ENCODE measurements at places on chromosomes 7 and 10.

GRCh38 chr7:55242613-55243012 is 122.5 kb upstream of the LANCL2 start:
- no peak for DNase-seq

DNA sequence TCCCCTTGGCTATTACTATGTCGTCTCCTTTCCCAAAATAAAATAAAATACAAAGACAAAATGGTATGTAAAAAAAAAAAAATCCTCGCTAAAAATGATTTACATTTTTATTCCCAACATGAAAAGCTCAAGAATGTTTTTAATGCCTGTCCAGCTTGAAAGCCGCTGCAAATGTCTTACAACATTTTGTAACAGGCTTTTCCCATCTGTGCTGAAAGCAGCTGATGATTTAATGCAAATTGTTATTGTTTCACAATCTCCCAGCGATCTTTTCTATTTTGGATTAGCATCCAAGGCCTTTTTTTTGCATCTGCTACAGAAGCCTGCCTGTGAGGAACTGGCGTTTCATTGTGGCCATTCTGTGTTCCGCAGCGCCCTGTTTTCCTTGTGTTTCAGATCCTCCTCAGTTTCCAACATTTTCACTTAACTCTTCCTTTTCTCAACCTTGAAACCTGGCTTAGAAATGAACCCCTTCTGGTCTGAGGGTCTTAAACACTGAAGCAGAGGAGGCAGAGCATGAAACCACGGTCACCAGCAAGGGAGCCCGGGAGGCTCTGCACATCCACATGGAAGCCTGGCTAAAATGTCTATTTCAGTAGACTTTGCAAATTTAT is 712.1 kb downstream of the PARD3 start:
- no peak for DNase-seq

- DNase-seq = no peak
Observed at GRCh38 chr7:28176645-28177044, 4.0 kb downstream of the JAZF1 start.

GRCh38 chr10:63901881-63902280 is 380.7 kb downstream of the REEP3 start:
- DNase-seq = no peak

DNA sequence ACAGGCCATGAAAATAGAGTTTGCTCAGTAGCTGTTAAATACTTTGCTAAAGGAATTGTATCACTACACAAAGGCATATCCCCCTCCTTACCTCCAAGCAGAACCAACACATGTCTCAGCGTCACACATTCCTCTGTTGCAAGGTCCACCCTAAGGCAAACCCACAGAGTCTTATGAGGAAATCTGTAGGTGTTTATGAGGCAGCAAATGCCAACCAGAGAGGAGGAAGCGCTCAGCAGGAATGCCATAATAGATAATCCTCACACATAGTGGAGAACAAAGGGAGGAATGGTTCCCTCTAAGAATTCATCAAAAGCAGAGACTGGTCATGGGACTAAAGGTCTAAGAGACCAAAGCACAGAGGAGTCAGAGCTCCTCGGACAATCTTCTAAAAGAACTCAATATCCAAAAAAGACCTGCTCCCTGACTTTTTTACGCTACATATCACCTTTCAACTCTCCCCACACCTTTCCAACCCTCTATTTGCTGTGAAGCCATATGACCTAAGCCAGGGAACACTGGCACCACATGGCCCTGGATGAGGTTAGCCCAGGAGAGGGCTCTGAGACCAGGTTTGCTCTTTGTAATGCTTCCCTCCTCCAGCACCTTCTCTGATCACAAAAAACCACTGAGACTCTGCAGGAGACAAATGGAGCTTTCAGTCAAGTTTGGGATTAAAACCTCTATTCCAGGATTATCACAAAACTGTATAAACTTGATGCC is 7.3 kb downstream of the SLC25A13 start:
- DNase-seq = no peak

GRCh38 chr10:71598621-71599055 is 120.9 kb downstream of the C10orf105 start:
- no peak for DNase-seq

GRCh38 chr7:111358915-111359314 is 203.4 kb downstream of the IMMP2L start:
- no peak for DNase-seq

DNA sequence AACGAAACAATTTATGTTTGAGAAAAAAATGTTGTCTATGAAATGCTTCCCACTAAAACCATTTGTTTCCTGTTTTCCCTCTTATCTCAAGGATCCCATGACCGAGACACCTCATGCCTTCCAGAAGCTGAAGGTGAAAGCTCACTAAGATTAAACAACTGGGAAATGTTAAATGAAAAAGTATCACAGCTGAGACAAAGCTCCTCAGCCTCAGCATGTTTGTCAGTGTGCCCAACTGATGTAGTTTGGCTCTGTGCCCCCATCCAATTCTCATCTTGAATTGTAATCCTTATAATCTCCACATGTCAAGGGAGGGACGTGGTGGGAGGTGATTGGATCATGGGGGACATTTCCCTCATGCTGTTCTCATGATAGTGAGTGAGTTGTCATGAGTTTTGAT is 327.3 kb downstream of the HTR7 start:
- no peak for DNase-seq

Measured in GM10248 (cell line).